ENCODE measurements at places on chromosomes 12 and 14.

GRCh38 chr14:44490966-44491365 is 16.1 kb downstream of the FSCB start:
- no peak for DNase-seq
- H3K27me3 ChIP-seq, result no peaks in the 10 kb centered on the region
- no peaks in the 10 kb centered on the region for H3K36me3 ChIP-seq

GRCh38 chr12:127652281-127652680 is 614.7 kb upstream of the TMEM132C start:
- no peaks in the 10 kb centered on the region for H3K27me3 ChIP-seq
- no peak overlapping the region for H3K4me3 ChIP-seq
- no peak for DNase-seq
- H3K4me1 ChIP-seq, result no peaks in the 10 kb centered on the region
- H3K27ac ChIP-seq, result no peak overlapping the region
- H3K36me3 ChIP-seq, result no peaks in the 10 kb centered on the region

DNA sequence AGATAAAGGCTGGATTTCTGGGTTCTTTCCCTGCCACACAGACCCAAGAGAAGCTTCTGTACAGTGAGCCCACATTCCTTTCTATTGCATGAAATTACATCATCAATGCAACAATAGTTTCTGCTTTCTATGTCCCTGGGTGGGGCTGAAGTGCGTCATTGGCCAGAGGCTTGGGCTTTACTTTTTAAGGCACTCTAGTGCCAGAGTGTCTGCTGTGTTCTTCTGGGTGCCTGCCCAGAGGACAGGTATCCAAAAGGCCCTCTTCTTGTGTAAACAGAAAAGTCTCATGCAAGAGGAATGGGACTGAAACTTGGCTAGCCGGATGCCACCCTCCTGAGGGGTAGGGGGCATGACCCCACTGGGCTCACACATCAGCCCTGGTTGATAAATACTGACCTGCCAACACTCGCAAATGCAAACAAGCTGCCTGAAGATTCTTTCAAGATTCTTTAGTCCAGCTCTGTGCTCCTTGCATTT is 5.9 kb downstream of the KRT86 start:
- no peaks in the 10 kb centered on the region for H3K36me3 ChIP-seq
- H3K4me1 ChIP-seq, result peaks cover 3% of the 10 kb centered on the region
- no peak for DNase-seq
- no peak overlapping the region for H3K27ac ChIP-seq
- H3K27me3 ChIP-seq, result peaks cover 9% of the 10 kb centered on the region
- no peak overlapping the region for H3K4me3 ChIP-seq

DNA sequence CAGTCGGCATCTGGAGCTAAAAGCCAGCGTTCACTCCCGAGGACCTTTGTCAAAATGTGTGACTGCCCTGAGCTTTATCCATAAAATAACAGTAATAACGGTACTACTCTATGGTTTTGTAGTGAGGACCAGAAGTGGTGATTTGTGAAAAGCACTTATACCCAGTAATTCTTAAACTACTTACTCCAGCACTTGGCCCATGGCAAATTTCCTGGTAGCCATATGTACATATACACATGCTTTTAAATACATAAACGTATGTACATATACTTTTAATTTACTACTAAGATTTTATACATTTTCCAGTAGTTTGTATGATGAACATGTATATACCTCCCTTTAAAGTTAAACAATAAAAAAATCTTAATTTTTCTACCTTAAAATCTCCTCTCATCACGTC is 163.8 kb upstream of the TMEM132C start:
- no peaks in the 10 kb centered on the region for H3K4me1 ChIP-seq
- no peak overlapping the region for H3K4me3 ChIP-seq
- no peak for DNase-seq
- H3K36me3 ChIP-seq, result no peaks in the 10 kb centered on the region

DNA sequence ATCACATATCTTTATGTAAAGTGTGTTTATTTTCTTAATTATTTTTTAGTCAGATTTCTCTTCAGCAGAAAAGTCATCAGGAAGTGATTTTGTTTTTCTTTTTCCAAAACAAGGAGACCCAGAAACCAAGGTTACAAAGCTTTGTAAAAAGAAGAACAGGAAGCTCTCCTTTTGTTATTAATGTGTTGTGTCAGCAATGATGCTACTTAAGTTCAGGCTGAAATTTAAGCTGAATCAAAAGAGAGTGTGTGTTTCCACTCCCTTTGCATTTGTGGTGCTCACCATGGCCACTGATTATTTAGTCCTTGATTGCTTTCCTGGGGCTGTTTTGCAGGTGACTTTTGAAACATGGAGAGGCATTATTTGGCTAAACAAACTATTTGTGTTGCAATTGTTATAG is 155.3 kb upstream of the ATP2B1 start:
- H3K36me3 ChIP-seq, result no peaks in the 10 kb centered on the region
- DNase-seq, result no peak
- H3K27me3 ChIP-seq, result no peaks in the 10 kb centered on the region
- H3K27ac ChIP-seq, result no peak overlapping the region

DNA sequence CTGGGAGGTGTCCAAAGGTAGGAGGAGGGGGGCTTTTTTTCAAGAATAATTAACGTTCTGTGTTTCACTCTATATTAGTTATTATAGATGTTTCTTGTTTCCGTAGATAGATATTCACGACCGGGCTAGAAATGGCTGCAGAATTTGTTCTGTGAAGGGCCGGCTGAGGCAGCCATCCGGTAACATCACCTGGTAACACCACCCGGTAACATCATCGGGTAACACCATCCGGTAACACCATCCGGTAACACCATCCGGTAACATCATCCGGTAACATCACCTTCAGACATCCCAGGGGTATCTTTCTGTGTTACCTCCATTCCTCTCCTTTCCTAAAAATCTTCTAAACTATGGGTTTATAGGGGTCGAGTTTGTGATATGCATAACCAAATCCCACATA is 1336.7 kb upstream of the TMEM132C start:
- no peaks in the 10 kb centered on the region for H3K36me3 ChIP-seq
- H3K4me1 ChIP-seq, result no peaks in the 10 kb centered on the region
- no peak overlapping the region for H3K27ac ChIP-seq
- no peak for DNase-seq

DNA sequence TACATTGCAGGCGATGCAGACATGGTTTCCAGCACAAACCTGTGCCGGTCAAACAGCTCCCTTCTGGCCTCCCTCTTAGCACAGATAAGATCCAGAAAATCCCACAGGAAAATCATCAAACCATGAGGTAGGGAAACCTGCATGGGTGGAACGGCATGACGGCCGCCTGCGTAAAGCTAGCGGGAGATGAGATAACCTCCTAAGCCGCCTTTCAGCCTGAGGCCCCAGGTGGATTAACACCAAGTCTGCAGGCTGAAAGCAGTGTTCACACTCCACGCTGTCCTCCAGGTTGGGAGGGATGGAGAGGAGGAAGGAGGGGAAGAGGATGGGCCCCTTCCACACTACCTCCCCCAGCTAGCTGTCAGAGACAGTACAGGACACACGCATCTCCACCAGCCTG is 63.8 kb downstream of the TSPAN11 start:
- no peaks in the 10 kb centered on the region for H3K4me1 ChIP-seq
- H3K36me3 ChIP-seq, result no peaks in the 10 kb centered on the region
- no peak for DNase-seq
- no peaks in the 10 kb centered on the region for H3K27me3 ChIP-seq
- H3K4me3 ChIP-seq, result no peak overlapping the region

- H3K27ac ChIP-seq, result no peak overlapping the region
- no peaks in the 10 kb centered on the region for H3K27me3 ChIP-seq
- no peaks in the 10 kb centered on the region for H3K4me1 ChIP-seq
- no peak overlapping the region for H3K4me3 ChIP-seq
- DNase-seq, result no peak
- no peaks in the 10 kb centered on the region for H3K36me3 ChIP-seq
Observed at GRCh38 chr14:34344318-34344717, 117.7 kb downstream of the SPTSSA start.

All from DND-41 (cell line).